Upper lobe of right lung (tissue), 1 donor: ENCODE measurements at places on chromosomes 12 and 14.

GRCh38 chr14:76786601-76787000 lies 25.3 kb downstream of the VASH1 start:
- DNase-seq = no peak

GRCh38 chr12:70609203-70609602 lies 28.0 kb downstream of the PTPRB start:
- DNase-seq = no peak

GRCh38 chr14:74898083-74898482 lies 16.4 kb downstream of the DLST start:
- no peak for DNase-seq

- peak; percentile 85 for DNase-seq
These were observed 4.4 kb upstream of the SHMT2 start for GRCh38 chr12:57224973-57225679.

GRCh38 chr12:7495136-7495535 lies 8.4 kb downstream of the CD163 start:
- DNase-seq = no peak

DNA sequence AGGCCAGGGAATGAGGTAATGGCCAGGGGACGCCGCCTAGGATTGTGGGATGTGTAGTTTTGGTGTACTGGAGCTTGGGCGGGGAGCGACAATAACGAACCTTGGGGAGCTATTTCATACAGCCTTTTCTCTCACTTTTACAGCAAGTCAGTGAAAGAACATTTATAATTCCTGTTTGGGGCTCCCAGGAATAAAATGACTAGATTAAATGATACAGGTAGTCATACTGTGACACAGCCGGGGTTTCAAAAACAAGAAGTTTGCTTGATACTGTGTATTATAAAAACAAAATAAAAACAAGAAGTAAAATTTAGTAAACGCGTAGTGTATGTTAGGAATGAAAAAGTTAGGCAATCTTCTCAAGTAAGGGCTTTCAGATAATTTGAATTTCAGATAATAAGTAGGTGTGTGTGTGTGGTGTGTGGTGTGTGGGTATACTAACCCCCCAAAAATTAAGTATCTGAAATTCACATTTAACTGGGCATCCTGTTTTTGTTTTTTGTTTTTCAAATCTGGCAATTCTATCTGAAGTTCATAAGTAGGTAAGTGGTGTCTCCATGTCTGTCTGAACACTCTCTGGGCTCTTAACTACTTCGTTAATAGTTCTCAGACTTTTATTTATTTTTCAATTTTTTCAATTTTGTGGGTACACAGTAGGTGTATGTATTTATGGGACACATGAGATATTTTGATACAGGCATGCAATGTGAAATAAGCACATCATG lies 458 bp upstream of the DCTN2 start:
- DNase-seq = no peak
